Fibroblast of lung (primary cell): ENCODE measurements at places on chromosomes 7 and 10.

- DNase-seq = no peak
These were observed 27.1 kb downstream of the LRRC20 start for GRCh38 chr10:70355051-70356021.

DNA sequence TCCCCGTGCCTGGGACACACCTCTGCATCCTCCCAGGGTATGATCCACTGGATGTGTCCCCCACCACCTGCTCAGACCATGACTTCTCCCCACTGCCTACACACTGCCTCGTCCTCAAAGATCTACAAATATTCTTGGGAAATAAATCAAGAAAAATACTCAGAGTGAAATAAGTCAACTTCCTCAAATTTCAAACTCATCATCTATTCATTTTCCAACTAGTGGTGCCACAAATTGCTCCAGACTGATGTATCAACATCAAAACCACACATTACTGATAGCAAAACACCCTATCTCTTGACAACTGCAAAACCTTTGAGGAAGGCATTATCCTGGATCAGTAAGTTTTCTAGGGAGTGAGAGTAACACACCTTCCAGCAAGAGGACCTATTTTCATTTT, 87.7 kb downstream of the GRB10 start:
- DNase-seq = no peak

DNA sequence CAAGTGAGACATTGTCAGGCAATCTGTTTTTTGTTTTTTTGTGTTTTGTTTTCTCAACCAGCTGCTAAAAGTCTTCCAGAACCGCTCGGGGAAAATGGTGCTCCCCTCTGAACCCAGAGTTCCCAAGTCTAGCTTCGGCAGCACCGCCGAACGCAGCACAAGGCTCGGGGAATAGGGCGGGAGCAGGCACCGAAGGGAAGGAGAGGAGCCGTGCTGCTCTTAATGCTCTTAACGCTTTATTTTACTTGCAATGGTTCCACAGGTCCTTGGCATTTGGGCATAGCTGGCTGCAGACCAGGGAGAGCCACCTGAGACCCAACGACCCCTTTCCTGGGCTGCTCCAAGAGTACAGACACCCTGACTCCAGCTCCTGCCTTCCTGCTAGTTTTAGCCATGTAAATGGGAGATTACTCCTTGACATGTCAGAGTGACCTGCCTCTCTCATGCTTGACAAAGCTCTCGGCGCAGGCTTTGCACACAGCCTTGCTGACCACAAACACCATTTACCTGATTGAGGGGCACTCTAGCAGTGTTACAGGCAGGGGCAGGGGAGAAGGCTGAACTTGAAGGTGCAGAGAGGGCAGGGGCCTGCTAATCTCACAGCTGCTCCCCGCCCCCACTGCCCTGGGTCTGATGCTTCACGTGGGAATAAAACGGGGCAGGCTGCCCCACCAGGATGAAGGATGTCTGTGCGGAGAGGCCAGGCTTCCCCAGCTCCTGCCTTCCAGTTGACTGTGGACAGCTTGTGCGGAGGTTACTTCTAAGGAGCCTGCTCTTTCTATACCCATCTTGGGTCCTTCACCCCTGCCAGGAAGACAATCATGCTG, 58.6 kb upstream of the EFCAB10 start:
- DNase-seq = no peak

DNA sequence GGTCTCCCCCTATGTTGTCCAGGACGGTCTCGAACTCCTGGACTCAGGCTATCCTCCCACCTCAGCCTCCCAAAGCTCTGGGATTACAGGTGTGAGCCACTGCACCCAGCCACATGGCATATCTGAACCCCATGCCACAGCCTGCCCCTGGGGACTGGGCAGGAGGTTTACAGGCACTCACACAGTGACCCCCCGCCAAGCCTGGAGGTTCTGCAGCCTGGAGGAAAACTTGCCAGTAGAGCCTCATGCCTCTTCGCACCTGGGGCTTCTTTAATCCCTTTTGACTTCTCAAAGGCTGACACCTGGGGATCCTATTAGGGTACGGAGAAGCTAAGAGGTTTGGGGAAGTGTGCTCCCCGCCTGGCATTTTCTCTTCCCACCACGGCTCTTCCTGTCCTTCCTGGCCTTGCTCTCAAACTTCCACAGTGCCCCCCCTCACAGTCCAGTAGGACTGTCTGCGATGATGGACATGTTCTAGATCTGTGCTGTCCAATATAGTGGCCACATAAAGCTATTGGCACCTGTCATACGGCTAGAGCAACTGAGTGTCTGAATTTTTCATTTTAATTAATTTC, 11.4 kb upstream of the KCP start:
- DNase-seq = no peak

- DNase-seq = peak; percentile 66
These were observed 22.0 kb upstream of the FZD1 start for GRCh38 chr7:91242097-91242844.

- DNase-seq = no peak
These were observed 103.4 kb downstream of the ATXN7L1 start for GRCh38 chr7:105773030-105773460.

DNA sequence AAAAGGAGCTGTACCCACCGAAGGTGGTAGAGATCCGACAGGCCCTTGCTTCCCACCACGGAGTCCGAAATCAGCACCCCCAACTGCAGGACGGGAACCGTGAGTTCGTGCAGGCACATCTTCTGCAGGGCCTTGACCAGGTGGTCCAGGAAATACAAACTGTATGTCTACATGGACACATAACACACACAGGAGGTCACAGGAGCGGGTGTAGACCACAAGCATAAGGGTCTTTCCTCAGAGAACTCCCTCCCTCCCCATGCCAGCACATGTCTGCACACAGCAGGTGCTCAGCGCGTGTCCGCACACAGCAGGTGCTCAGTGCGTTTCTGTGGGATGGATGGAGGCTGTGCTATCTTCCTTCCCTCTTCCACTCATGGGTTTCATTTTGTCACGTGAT, 69.7 kb downstream of the CFAP46 start:
- no peak for DNase-seq

- DNase-seq = no peak
These were observed 128.5 kb upstream of the CDK1 start for GRCh38 chr10:60649485-60650377.

DNA sequence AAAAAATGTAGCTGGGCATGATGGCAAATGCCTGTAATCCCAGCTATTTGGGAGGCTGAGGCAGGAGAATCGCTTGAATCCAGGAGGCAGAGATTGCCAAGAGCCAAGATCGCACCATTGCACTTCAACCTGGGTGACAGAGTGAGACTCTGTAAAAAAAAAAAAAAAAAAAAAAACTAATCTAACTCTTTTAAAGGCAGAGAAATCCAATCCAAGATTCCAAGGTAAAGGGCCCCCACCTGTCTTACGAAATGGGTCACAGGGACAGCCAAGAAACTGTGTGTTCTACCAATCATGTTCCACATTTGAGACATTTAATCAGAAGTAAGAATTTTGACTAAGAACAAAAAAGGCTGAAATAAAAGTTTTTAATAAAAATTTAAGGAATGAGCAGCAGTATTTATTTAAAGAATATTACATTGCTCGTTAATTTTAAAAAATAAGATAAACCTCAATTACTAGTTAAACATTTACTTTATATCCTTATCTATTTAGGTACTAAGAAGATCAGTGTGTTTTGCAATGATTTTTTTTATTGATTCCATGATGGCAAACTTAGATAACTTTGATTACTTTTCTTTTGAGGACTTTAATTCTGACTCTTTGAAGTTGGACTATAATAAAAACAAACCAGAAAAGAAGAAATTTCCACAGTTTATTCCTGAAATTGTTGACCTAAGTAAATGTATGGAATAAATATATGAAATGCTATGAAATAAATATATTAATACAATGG, 6.7 kb upstream of the OAT start:
- no peak for DNase-seq

DNA sequence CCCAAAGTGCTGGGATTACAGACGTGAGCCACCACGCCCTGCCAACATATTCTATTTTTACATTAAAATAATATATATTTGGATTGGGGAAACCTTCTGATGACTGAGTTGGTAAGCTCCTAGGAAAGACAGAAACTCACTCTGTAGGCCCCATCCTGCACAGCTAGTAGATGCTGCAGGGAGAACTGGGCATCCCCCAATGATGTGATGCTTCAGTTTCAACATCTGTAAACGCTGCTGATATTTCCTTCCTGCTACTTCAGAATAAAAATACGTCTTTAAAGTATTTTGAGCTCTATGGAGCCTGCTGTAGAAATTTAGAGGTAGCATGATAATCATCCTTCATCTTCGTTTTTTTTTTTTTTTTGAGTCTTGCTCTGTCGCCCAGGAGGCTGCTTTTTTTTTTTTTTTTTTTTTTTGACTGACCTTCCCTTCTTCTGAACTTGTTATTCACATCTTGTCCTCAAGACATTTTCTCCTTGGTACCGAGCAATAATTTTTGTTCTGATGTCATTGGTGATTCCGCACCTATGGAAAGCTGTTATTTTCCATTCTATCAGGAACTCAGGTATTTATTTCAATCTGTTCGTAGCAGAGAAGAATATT, 21.8 kb upstream of the INPP5F start:
- no peak for DNase-seq

DNA sequence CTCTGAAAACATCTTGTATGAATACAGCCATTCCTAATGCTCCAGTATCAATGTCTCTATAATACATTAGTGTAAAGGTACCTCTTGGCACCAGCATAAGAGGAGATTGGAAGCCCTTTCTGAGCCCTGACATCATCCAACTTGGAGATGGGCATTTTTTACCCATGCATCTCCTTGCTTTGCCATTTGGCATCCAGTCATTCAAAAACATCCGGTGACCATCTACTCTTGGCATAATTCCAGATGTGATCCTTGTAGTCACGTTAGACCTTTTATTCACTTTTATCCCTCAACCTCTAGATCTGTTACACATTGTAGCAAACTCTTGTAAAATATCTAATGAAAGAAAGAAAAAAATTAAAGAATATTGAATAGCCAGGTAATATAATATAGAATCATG, 17.9 kb upstream of the SGMS1 start:
- DNase-seq = no peak

DNA sequence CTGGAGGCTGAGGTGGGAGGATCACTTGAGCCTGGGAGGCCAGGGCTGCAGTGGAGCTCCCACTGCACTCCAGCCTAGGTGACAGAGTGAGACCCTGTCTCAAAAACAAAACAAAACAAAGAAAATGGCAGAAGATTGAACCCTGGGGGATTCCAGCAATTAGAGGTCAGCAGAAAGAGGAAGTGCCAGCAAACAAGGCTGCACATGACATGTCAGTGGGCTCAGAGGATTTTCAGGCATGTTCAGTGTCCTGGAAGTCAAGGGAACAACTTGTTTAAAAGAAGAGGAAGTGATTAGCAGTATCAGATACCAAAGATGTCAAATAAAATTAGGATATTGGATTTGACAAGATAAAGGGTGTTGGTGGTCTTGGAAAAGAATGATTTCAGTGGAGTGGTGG, 32.3 kb downstream of the RAB18 start:
- DNase-seq = no peak

- peak; percentile 19 for DNase-seq
These were observed 116.6 kb upstream of the WDR11 start for GRCh38 chr10:120734483-120735078.

DNA sequence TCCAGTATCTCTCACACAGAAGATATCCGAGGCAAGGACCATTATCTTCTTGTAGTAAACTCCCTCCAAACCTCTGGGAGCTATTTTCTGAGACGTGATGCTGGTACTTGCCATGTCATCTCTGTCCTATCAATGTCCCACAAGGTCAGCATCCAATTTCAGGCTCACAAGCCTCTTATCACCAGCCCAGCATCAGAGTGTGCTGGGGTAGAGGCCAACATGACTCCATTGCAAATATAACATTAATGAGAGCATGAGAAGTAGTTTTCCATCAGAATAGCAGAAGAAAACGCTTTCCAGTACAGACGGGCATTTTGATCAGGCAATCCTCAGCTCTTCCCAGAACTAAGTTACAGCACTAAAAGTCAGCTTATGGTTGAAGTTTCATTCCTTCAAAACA, 5.6 kb downstream of the MORN4 start:
- DNase-seq = no peak

GRCh38 chr7:86949052-86949778, 110.2 kb downstream of the ELAPOR2 start:
- no peak for DNase-seq

- no peak for DNase-seq
These were observed at the start of gene CUZD1 for GRCh38 chr10:122845783-122846332. Gene CUZD1, minus strand, starts transcription at chr10:122845857. Its CDS starts 14 bp downstream, at chr10:122845843.

DNA sequence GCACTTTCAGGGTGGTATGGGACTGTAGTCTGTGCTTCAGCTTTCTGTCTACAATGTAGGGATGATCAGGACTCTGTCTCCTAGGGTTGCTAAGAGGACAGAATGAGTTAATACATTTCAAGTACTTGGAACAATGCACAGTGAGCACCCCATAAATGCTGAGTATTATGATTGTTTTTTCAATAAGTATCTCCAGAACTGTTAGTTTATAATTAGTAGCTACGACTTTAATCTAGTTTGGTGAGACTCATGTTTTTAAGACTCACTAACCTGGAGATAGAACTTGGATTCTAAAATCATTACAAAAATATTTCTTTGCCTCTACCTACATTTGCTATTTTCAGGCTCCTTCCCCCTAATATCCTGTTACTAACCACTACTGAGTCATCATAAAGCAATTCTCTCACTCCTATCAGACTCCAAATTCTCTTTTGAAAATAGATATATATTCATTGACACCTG, 95.3 kb downstream of the CPED1 start:
- DNase-seq = peak; percentile 38

DNA sequence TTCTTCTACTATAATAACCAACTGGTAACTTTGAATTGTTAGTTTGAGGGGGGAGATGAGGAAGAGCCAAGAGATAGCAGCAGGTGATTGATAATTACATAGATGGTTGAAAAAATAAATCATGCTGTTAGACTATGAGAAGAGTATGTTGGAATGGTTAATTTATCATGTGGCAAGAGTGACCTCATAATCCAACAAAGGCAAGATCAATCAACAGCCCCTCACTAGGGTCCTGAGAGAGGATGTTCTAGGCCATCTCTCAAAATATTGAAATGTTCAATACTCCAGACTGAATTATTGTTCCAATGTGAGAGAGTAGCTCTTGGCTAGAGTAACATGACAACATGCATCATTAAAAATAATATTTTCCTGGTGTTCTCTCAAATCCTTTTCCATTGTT, 67.9 kb downstream of the ADD3 start:
- no peak for DNase-seq

DNA sequence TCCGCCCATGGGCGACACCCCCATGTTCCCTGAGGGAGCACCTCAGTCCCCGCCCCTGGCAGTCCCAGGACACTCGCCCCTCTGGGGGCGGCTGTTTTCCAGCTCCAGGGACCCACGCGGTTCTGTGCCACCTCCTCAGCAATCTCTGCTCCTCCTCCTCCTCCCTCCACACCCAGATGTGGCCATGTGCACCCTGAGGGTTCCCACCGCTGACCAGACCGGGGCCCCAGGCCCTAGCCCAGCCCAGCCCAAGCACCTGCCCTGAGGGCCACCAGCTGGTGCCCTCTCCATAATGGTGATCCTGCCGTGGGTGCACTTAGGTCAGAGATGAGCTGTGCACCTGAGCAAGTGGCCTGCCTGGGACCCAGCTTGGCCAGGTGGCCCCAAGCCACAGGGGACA, 25.1 kb downstream of the AP5Z1 start:
- no peak for DNase-seq

- no peak for DNase-seq
These were observed 152.3 kb downstream of the CPED1 start for GRCh38 chr7:121140790-121141189.
